ENCODE measurements at places on chromosomes 5 and 9.

DNA sequence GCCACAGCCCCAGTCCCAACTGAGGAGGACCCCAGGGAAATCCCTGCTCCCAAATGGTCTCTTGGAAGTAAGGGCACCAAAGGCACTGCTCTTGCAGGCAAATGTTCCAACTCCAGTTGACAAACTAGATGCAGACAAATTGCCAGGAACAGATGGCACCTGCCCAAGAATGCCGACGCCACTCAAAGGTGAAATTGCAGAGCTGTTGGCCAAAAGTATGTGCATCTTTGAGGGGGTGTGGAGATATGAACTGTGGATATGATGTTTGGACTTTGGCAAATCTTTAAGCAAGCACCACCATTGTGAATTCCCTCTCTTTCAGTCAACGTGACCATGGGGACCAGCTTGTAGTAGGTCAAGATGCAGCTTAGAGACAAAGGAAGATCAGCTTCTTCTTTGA, 12.0 kb upstream of the CPLX2 start:
- no peaks in the 10 kb centered on the region for H3K4me1 ChIP-seq
- peaks cover 4% of the 10 kb centered on the region for H3K27me3 ChIP-seq
- no peak for DNase-seq
- no peak overlapping the region for H3K4me3 ChIP-seq
- no peaks in the 10 kb centered on the region for H3K36me3 ChIP-seq

DNA sequence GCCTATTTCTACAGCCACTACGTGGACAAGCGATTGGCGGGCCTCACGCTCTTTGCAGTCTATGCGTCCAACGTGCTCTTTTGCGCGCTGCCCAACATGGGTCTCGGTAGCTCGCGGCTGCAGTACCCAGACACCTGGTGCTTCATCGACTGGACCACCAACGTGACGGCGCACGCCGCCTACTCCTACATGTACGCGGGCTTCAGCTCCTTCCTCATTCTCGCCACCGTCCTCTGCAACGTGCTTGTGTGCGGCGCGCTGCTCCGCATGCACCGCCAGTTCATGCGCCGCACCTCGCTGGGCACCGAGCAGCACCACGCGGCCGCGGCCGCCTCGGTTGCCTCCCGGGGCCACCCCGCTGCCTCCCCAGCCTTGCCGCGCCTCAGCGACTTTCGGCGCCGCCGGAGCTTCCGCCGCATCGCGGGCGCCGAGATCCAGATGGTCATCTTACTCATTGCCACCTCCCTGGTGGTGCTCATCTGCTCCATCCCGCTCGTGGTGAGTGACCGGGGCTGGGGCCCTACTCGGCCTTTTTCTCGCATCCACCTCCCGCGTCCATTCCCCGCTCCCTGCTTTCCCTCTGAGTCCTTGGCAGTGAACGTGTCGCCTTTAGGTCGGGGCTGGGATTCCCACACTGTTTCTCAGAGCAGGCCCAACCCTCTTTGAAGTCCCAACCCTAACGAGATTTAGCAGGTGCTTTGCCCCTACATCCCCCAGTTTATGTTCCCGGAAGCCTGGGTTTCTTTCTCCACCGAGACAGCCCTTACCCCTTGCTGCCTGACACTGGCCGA, 1.8 kb downstream of the PTGER4 start:
- peaks cover 65% of the 10 kb centered on the region for H3K36me3 ChIP-seq
- H3K4me1 ChIP-seq = peaks cover 37% of the 10 kb centered on the region
- DNase-seq = peak; percentile 36
- H3K4me3 ChIP-seq = peak overlapping the region; percentile 93

DNA sequence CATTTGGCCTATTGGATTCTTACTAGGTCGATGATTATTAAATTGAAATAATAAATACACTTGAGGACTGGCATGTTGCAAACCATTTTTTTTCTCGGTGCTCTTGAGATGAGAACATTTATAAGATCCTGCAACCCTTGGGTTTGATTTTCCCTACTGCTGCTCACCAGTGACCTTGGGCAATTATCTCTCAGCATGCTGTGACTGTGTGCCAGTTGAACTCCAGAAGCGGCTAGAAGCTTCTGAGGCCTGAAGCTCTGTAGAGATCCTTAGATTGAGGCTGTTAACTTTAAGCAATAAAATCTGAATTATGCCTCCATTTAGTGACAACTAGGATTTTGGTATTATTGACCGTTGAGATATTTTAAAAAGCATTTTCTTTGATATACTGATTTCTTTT, 489.8 kb downstream of the MAT2B start:
- H3K27me3 ChIP-seq = no peaks in the 10 kb centered on the region
- H3K27ac ChIP-seq = no peak overlapping the region
- no peak overlapping the region for H3K4me3 ChIP-seq
- H3K36me3 ChIP-seq = no peaks in the 10 kb centered on the region

DNA sequence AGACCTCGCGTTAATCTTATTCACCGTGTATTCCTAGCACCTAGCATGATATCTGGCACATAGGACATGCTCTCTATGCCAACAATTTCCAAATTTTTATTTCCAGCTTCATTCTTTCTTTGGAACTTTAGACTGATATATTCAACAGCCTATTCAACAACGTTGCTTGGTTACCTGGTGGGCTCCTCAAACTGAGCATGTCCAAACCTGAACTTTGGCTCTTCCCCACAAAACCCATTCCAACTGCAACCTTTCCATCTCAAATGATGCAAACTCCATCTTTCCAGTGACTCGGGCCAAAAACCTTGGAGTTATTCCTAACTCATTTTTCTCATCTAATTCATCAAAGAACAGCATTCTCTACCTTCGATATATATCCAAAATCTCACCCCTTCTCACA, 525.2 kb downstream of the AGTPBP1 start:
- no peak overlapping the region for H3K4me3 ChIP-seq
- no peaks in the 10 kb centered on the region for H3K36me3 ChIP-seq
- peaks cover 7% of the 10 kb centered on the region for H3K4me1 ChIP-seq
- peaks cover 4% of the 10 kb centered on the region for H3K27me3 ChIP-seq
- H3K27ac ChIP-seq = no peak overlapping the region
- DNase-seq = no peak

DNA sequence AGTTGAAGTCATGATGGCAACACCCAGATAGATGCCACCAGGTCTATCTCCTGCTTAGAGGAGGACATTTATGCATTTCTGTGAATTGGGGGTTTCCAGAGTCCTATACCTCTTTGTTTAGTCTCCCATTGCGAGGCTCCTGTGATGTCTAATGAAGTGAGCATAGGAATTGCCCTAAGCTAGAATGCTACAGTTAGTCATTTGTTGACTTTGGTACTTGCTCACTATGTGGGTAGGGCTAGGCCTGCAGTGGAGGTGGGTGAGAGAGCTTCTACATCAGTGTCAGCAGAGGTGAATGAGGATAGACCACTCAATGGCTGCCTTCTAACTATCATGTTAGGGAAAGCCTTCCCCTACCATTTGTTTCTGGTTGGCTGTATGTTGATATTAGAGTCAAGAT, 173.3 kb upstream of the POC5 start:
- H3K4me3 ChIP-seq = no peak overlapping the region
- H3K27me3 ChIP-seq = no peaks in the 10 kb centered on the region
- no peaks in the 10 kb centered on the region for H3K36me3 ChIP-seq
- no peak overlapping the region for H3K27ac ChIP-seq

- DNase-seq = no peak
- no peaks in the 10 kb centered on the region for H3K4me1 ChIP-seq
- no peak overlapping the region for H3K27ac ChIP-seq
- H3K4me3 ChIP-seq = no peak overlapping the region
- no peaks in the 10 kb centered on the region for H3K36me3 ChIP-seq
Measured at GRCh38 chr5:159290741-159291140, 27.7 kb downstream of the UBLCP1 start.

DNA sequence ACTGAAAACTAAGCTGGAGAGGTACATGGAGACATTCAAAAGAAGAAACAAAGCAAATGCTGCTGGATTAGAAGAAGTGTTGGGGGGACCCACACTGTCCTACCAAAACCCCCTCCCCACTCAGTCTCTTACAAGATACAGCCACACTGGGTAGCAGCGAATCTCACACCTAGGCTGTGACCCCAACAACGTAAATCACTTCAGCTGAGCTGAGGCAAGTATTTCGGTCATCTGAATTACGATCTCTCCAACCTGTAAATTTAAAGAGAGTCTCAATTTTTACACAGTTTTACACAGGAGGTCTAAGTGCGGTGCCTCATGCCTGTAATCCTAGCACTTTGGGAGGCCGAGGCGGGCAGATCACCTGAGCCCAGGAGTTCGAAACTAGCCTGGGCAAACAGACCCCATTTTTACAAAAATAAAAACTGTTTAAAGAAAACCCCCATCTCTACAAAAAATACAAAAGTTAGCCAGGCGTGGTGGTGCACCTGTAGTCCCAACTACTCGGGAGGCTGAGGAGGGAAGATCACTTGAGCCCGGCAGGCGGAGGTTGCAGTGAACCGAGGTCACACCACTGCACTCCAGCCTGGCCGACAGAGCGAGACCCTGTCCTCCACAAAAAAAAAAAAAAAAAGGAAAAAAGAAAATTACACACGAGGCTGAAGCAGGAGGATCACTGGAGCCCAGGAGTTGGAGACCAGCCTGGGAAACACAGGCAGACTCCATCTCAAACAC, 3.4 kb downstream of the CAMSAP1 start:
- H3K36me3 ChIP-seq = peaks cover 31% of the 10 kb centered on the region
- no peak for DNase-seq
- H3K27me3 ChIP-seq = no peaks in the 10 kb centered on the region

- peak overlapping the region; percentile 58 for H3K27ac ChIP-seq
- H3K27me3 ChIP-seq = no peaks in the 10 kb centered on the region
- H3K4me3 ChIP-seq = peak overlapping the region; percentile 33
- peak; percentile 17 for DNase-seq
Measured at GRCh38 chr9:751137-752051, 90.1 kb upstream of the DMRT1 start.

DNA sequence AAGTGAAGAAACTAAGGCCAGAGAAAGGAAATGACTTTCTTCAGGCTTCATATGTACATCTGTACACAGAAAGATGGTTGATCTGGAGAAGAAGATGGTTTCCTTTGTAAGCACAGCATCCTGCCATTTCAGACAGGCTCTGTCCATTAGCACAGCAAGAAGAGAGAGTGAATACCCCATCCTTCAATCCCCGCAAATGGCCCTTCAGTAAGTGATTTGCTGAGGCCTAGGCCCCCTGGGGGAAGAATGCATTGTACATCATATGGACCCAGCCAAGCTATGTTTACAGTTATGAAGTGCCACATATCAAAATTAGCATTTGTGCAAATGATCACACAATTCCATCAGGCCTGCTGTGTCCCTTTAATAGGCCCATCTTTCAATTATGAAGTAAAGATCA, 657.4 kb downstream of the BRINP1 start:
- no peaks in the 10 kb centered on the region for H3K27me3 ChIP-seq
- H3K4me3 ChIP-seq = no peak overlapping the region
- no peaks in the 10 kb centered on the region for H3K4me1 ChIP-seq
- no peak for DNase-seq
- no peak overlapping the region for H3K27ac ChIP-seq

GRCh38 chr5:154200221-154200620, 9.7 kb downstream of the GALNT10 start:
- H3K4me1 ChIP-seq = peaks cover 57% of the 10 kb centered on the region
- no peak for DNase-seq
- no peaks in the 10 kb centered on the region for H3K27me3 ChIP-seq
- H3K36me3 ChIP-seq = peaks cover 36% of the 10 kb centered on the region

DNA sequence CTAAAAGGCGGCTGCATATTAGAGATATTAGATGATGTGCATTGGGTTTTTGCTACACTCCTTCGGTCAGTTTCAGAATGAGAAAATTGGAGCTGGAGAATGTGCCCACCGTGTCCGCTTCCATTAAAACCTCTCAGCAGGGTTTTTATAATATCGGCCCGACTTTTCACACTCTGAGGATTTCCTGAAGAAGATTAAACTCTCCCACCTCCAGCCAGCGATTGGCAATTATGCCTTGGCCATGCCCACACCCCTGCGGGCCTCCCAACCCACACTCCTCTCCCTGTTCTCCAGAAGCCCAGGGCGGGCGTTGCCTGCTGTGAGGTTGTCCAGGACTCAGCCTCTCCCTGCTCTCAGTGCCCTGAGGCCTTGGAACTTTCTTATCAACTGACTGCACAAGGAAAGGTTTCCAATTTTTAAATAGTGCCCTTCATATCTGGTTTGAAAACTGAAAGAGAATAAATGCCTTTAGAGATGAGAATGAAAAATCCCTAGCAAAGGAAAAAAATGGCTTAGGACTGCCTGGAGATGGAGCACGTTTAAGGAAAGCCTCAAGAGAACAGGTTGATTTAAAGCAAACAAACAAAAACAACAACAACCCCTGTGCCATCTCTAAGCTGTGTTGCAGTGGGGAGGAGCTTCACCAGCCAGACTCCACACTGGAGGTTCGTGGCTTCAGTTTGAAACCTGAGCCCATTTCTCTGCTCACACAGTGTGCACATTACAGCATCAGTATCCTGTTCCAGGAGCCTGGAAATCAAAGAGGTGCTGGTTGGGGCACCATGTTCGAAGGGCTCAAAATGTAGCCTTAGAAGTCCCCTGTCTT, 292.9 kb downstream of the NSG2 start:
- no peak for DNase-seq
- H3K27ac ChIP-seq = no peak overlapping the region
- no peaks in the 10 kb centered on the region for H3K4me1 ChIP-seq
- no peak overlapping the region for H3K4me3 ChIP-seq

DNA sequence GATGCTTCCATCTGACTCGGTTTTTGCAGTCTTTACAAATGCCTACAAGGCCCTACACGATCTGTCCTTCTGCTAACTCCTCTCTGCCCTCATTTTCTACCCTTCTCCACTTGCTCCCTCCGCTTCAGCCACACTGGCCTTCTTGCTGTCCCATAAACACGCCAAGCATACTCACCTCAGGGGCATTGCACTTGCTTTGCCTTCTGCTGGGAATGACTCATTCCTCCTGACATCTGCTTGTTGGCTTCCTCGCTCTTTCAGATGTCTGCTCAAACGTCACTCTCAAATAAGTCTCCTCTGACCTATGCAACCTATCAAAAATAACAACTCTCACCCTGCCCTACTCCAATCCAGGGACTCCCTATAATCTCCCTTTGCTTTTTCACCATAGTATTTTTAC, 28.2 kb downstream of the CDC25C start:
- no peaks in the 10 kb centered on the region for H3K27me3 ChIP-seq
- H3K4me1 ChIP-seq = peaks cover 2% of the 10 kb centered on the region
- H3K27ac ChIP-seq = no peak overlapping the region
- H3K36me3 ChIP-seq = peaks cover 14% of the 10 kb centered on the region

DNA sequence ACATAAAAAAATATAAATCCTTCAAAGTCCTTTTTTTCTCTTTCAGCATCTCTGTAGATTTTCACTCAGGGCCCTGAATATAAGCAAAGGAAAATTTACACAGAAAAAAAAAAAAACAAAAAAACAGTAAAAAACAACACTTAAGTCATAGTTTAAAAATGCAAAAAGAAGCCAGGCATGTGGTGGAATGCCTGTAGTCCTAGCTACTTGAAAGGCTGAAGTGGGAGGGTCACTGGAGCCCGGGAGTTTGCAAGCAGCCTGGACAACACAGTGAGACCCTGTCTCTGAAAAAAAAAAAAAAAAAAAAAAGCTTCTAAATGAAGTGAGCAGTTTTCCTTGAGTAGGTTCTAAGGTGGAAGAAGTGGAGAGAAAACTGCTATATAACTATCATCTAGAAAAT, 55.0 kb upstream of the BNC2 start:
- no peaks in the 10 kb centered on the region for H3K36me3 ChIP-seq
- no peaks in the 10 kb centered on the region for H3K27me3 ChIP-seq
- H3K4me3 ChIP-seq = no peak overlapping the region
- no peaks in the 10 kb centered on the region for H3K4me1 ChIP-seq

- no peak overlapping the region for H3K4me3 ChIP-seq
- H3K27ac ChIP-seq = no peak overlapping the region
Measured at GRCh38 chr9:2087500-2088313, 72.6 kb downstream of the SMARCA2 start.
